ENCODE measurements at places on chromosomes 7 and 10.

DNA sequence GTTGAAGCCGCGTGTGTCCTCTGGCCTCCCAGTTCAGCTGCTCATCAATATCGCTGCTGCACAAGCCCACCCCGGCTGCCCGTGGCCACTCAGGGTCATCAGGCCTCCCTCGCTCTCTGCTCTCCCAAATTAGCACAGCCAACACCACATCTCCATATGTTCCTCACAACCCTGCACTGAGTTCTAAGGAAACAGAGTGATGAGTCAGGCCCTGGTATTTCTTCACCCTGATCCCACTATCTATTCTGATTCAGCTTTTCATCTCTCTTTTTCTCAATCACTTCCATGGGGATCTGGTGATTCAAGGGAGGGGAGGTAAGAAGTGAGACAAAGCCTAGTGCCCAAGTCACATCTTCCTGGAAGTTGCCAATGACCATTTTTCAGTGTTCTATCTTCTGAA lies 23.8 kb downstream of the CYTH3 start:
- DNase-seq, result no peak

DNA sequence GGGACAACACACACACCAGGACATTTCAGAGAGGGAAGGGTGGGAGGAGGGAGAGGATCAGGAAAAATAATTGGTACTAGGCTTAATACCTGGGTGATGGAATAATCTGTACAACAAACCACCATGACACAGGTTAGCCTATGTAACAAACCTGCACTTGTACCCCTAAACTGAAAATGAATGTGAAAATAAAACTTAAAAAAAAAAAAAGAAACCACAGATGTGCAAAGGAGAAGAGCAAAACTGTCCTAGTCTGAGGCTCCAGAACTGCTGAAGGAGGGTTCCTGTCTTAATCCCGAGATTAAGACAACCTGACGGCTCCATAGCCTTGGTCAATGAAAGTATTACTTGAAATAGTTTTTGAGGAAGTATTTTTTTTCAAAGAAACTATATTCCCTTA lies 423.0 kb downstream of the NEBL start:
- no peak for DNase-seq

- DNase-seq, result no peak
Observed at GRCh38 chr7:94393246-94394108, 1.2 kb upstream of the COL1A2 start.

- DNase-seq, result no peak
Observed at GRCh38 chr10:112950714-112951358, 789 bp downstream of the TCF7L2 start.

DNA sequence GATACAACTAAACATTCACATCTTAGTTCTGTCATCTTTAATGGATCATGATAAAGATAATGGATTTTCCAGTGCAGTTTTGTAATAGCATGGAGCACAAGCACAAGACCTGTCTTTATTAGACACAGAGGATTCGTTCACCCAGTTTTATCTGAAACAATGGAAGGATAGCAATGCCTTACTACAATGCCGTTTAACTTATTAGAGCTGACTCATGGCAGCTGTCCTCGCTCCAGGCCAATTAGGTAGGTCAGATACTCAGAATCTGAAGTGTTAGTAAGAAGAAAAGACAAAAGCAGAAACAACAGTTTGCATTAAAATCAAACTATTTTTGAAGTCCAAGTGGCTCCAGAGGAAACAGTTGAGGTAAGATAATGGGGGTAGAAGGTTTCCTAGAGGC lies 12.8 kb downstream of the OR13A1 start:
- DNase-seq, result no peak
